ENCODE measurements at places on chromosomes 3 and 15. TPM values are rescaled to one million over a fixed set of nuclear protein-coding genes. Genes with fewer than 3 reads are reported as not detected.
A peak's percentile ranks its signal among the peaks of the same experiment; 100 is the strongest.

ZNF774 gene
- 3.2 TPM for total RNA-seq

GOLGA8S gene
- 0.32 TPM for total RNA-seq

AMIGO3 gene
- 0.35 TPM for total RNA-seq

DNA sequence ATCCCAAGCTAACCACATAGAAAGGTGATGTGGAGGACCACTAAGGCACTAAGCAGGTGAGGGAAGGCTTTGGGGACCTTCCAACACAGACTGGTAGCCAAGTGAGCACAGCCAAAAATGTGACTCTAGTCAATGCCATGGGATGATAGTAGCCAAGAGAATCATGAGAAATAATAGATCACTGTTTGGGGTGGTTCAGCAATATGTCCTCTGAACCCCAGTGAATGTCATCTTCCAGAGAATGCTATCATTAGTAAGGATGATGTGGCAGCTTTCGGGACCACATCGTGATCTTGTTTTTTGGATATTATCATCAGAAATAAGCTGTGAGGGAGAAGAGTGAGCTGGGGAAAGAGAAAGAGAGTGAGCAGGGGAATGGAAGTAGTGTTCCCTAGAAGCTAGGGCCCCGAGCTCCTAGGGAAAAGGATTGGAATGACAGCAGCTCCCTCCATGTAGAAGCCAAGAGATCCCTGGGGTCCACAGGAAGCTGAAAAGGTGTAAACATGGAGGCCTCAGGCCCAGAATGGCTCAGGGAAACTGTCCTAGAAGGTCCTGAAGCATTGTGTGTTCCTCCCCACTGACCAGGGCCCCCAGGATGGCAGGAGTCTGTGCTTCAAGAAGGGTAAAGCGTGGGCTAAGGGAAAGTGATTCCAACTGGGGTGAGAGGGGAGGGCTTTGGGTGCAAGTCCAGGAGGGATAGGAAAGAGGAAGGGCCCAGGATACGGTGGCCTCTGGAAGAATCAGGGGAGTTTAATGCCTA is 56.6 kb upstream of the KLF13 start:
- DNase-seq = peak; percentile 40

DNA sequence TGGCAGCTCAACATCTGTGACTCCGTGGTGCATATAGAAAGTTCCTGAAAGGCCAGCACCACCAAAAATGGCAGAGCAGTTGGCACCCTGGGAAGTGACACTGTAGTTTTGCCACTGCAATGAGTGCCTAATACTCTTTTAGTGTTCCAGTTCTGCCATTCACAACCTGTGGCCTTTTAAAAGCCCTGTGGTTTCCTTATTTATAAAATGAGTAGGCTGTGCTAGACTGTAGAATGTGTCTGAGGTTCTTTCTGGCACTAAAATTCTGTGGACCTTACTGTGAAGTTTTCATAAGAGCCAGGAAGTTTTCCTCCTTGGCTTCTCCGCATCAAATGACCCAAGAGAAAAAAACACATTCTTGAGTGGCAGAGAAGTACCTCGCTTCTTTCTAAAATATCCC is 74.1 kb downstream of the MME start:
- no peak for DNase-seq

DNA sequence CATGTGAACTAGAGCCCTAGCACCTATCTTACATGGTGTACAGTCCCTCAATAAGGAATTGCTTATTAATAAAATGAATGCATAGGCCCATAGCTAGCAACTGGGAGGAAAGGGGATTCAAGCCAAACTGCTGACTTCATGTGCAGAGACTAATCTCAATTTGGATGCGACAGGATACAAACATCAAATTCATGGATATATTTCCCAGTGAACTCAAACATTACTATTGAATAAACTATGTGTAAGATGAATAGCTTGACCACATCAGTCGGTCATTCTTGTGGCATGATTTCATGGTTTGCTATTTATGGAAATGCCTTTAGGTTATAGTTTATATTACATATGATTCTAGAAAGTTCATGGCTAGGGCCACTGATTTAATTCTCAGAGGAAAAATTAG is 268.6 kb upstream of the SLITRK3 start:
- no peak for DNase-seq

- DNase-seq = no peak
Measured at GRCh38 chr3:10337323-10338163, 16.6 kb upstream of the SEC13 start.

- DNase-seq = no peak
Measured at GRCh38 chr3:87145553-87145952, 81.6 kb upstream of the CHMP2B start.

Data from chondrocyte (in vitro differentiated cells).